GM12865 (cell line): ENCODE measurements at places on chromosomes 1 and 21.

- no peak for DNase-seq
Observed at GRCh38 chr21:20086508-20086907, 911.7 kb upstream of the NCAM2 start.

- DNase-seq: no peak
Observed at GRCh38 chr1:206030191-206030590, 6.5 kb upstream of the CTSE start.

- no peak for DNase-seq
Observed at GRCh38 chr21:39908265-39908923, 41.2 kb downstream of the PCP4 start.

DNA sequence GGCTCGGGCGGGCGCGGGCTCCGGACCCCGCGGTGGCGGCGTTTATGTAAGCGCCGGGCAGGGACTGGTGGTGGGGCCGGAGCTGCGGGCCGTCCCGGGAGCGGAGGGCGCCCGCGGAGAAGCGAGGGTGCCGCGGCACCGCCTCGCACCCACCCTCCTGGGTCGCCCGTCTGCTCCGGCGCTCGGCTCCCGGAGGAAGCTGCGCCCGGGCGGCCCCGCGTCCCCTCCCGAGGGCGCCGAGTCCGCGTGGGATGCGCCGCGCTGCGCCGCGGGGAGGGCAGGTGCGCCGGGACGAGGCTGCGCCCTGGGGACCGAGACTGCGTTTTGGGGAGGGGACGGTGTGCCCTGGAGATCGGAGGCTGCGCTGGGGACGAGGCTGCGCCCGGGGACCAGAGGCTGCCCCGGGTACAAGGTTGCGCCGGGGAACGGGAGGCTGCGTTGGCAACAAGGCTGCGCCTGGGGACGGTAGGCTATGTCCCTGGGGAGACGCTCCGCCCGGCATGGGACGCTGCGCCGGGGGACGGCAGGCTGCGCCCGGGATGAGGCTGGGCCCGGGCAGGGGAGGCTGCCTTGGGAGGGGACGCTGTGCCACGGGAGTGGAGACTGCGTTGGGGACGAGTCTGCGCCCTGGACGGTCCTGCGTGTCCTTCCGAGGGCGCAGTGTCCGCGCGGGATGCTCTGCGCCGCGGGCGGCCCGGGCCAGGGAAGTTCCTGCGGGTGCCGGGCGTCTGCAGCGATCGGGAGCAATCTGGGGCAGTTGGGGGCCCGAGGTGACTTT is 627 bp downstream of the ADARB1 start:
- peak; percentile 27 for DNase-seq

DNA sequence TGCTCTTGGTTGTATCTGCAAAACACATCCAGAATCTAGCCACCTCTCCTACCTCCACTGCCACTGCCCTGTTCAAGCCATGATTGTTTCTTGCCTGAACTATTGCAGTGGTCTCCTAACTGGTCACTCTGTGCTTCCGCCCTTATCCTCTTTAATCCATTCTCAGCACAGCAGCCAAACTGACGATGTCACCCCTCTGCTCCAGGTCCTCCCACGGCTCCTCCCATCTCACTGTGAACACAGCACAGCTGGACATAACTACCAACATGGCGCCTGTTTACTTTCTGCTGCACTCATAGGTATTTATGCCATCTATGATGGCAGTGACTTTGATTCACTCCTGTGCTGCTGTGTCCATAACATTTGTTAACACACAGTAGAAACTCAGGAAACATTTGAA is 406.7 kb downstream of the DISC1 start:
- no peak for DNase-seq

- peak; percentile 59 for DNase-seq
Observed at GRCh38 chr1:246875041-246876026, 56.4 kb downstream of the AHCTF1 start.

DNA sequence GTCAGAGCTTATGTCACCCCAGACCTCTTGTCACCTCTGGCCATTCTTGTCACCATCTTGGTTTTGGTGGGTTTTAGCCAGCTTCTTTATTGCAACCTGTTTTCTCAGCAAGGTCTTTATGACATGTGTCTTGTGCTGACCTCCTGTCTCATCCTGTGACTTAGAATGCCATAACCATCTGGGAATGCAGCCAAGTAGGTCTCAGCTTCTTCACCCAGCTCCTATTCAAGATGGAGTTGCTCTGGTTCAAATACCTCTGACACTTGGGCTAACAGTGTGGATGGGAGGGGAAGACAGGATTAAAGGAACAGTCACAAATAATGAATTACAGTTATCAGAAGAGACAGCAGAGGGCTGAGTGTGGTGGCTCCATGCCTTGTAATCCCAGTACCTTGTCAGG is 30.5 kb upstream of the PIK3CD start:
- no peak for DNase-seq

DNA sequence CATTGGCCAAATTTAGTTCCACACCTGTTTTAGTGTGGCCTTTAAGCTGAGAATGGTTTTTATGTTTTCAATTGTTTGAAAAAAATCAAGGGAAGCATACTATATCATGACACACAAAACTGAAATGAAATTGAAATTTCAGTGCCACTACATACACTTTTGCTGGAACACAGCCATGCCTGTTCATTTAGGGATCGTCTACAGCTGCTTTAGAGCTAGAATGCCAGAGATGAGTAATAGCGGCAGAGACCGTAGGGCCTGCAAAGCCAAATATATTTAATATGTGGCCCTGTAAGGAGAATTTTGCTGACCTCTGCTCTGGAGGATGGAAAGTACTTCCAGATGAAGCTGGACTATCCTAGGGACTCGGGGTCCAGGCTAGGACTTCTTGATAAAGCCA is 62.5 kb upstream of the LYST start:
- peak; percentile 42 for DNase-seq
